G401 (cell line): ENCODE measurements at places on chromosomes 6 and 20. TPM values are rescaled to one million over a fixed set of nuclear protein-coding genes. Genes with fewer than 3 reads are reported as not detected.

- no peak for DNase-seq
Observed at GRCh38 chr20:12504779-12505178, 504.0 kb upstream of the SPTLC3 start.

DNA sequence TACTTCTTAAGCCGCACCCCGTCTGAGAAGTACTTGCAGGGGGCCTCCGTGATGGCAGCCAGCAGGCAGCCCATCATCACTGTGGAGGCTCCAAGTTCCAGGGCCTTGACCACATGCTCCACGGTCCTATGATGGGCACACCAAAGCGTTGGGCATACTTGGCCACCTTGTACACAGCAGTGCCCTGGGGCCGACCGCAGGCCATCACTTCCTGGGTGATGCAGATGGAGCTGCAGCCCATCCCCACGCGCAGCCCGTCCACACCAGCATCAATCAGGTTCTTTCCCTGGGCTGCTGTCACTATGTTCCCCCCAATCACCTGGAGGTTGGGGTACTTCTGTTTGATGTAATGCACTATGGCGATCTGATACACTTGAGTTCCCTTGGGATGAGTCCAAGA lies 19.8 kb upstream of the RNF144B start:
- no peak for DNase-seq

SLC17A1 gene
- not detected in 2 replicates for total RNA-seq

GRCh38 chr6:116876635-116877611 lies at the start of gene RFX6:
Gene RFX6, plus strand, starts transcription at chr6:116877242. Its CDS starts 34 bp downstream, at chr6:116877276.
- no peak for DNase-seq

DNA sequence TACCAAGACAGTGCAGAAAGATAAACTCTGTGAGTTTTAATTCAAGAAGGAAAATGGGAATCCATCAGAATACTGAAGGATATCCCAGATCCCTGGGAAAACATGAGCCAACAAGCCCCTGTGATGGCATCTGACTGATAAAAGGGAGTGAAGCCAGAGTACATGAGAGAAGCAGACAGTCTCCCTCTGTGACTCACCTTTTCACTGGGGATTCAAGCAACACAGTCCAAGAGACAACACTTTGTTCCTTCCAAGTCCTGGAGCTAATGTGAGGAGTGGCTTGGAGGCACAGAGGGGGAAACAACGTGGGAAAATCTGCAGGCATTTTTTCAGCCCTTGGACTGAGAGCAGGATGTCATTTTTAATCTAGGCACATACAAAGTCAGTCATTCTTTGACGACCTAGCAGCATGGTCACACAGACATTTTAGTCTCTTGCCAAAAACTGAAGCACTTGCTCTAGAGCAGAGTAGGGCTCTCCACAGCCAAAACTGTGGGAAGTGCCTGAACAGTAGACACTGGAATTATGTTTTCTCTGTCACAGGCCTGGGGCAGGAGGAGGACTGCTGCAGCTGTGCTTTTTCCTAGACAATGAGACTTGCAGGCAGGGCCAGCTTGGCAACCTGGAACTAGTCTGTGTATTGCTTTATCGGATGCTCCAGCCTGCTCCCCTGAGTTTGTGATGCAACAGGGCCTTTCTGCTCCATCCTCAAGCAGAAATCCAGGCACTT lies 465.0 kb upstream of the GJE1 start:
- no peak for DNase-seq

DNA sequence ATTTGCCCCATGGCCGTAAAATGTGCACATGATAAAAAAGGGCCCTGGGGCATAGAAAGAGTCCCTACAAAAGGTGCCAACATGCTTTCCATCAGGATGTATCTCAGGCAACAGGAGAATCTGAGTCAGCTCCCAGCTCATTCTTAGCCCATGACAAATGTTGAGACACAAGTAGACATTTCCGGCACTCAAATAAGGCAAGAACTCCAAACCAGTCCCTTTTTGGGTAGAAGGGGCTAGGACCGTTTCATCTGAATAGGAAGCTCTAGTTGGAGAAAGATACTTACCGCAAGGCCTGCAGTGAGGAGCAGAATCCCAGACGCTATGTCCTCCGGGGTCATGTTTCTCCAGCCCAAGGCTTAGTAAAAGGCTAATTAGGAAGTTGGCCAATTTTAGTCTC lies 261.0 kb upstream of the RIN2 start:
- DNase-seq = no peak
